ENCODE measurements at places on chromosomes 5 and 9. TPM values are rescaled to one million over a fixed set of nuclear protein-coding genes. Genes with fewer than 3 reads are reported as not detected.

GRCh38 chr5:147688656-147689356 lies 93.7 kb downstream of the JAKMIP2 start:
- no peak for DNase-seq

DNA sequence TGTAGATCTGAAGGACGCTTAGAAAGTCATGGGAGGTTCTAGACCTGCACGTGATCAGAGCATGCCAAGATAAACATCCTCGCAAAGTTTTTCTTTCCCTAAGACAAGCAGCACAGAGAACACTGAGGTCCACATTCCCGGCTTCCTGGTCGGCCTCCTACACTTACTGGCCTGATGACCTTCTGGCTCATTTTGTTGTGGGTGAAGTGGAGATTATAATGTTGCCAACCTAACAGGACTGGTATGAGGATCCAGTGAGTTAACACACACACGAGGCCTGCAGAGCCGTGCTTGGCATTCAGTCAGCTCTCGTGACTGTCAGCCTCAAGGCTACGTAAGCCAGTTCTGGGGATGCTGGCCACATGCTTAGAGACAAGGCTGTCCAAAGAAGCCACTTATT lies 186.0 kb downstream of the TENT4A start:
- DNase-seq = no peak

ACER2 gene
- total RNA-seq = 3.2 TPM

SYK gene
- 4.2 TPM for total RNA-seq

DNA sequence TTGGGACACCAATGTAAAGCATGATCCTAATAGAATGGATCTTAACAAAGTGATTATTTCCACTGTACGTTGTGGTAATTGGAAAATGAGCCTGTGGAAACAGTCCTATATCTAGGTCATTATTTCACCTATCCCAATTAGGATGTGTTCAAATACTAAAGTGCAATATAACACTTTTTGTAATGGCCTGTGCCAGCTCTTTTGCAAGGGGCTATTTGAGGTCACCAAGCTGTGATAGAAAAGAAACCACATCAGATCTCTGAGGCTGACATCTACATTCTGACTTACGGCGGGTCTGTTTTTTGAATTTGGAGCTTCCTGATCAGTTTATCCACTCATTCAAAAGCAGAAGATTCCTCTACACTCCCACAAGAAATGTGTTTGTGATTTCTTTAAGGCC lies 150.0 kb downstream of the TLE1 start:
- DNase-seq = no peak

GABBR2 gene
- 0.38 TPM for total RNA-seq

GRCh38 chr5:59725392-59725767 lies 168.1 kb downstream of the PDE4D start:
- no peak for DNase-seq

DNA sequence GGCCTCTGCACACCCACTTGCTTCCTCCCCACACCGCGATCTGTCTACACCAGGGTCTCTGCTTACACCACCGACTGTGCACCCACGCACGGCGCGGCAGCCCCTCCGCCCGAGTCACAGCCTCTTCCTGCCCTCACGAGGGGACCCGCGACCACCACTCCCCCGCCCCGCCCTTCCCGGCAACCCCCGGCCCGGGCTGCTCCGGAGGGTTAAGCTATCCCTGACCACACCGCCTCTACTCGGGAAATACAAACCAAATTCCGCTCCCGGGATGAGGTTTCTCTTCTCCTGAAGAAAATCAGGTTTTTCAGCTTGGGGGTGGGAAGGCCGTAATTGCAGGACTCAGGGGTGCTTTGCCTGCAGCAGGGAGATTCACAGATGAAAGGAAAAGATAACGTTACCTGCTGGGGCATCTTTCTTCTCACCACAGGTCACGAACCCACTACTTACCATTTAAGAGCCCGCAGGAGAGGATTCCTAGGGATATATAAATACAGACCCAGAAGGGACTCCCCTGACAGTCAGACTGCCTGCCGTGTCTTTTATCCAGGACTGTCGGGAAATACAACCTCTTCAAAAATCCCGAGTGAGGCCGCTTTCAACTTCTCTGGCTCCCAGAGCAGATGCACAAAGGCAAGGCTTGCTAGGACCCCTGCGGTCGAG lies 63.5 kb downstream of the ROR2 start:
- no peak for DNase-seq

CCDC152 gene
- total RNA-seq = 1.4 TPM

GRCh38 chr9:110994771-110995241 lies 43.5 kb downstream of the LPAR1 start:
- no peak for DNase-seq

DNA sequence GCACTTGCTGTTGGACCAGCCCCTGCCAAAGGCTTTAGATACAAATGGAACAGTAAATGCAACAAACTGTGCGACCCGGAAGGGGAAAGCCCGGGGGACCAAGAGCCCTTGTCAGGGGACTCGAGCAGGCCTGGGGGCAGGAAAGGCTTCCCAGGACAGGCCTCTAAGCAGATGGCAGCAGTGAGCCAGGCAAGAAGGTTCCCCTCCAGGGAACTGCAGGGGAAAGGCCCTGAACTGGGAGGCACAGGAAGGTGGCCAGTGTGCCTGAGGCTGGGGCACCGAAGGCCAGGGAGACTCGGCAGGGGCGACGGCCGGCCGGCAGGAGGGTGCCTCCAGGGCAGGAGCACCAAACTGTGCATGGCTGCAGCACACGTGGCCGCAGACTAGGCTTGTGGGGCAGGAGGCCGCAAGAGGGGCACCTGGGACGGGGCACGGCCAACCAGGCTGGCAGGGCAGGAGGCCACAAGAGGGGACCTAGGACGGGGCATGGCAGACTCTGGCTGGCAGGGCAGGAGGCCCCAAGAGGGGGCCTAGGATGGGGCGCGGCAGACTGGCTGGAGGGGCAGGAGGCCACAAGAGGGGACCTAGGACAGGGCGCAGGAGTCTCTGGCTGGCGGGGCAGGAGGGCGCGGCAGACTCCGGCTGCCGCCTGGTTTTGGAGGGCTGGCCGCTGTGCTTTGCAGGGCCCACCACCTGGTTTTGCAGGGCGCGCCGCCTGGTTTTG lies 10.0 kb downstream of the VAV2 start:
- DNase-seq = peak; percentile 54

DNA sequence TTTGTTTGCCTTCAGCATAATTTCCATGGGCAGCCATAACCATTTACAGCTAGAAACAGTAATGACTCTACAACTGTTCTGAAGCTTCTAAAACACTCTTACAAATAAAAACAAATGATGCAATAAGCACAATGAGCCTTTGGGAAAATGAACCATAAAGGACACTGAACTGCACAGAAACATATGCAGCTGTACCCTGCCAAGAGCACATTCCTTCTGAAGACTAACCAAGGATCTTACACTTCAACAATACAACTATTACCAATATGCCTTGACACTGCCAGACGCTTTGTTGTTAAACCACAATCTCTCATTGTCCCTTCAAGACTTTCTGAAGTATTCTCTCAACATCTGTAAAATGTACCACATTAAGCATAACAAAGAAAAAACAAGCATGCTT lies 104.2 kb upstream of the HMHB1 start:
- DNase-seq = no peak

ESM1 gene
- total RNA-seq = 0.19 TPM

DNA sequence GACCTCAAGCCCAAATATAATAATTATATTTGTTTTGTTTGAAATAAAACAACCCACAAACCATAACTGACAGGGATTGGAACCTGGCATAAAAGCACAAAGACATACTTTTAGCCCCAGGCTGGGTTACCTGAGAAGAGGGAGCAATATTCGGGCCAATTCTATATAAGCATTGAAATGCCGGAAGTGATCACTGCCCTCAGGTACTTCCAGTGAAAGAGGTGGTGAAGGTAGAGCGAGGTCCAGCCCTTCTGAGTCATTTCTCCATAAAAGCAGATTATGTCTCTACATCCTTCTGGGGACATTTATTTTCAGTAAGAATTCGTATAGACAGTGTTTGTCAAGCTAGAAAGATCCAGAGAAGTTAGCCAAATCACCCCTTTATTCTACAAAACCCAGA lies 59.6 kb downstream of the GCNT4 start:
- DNase-seq = no peak

DNA sequence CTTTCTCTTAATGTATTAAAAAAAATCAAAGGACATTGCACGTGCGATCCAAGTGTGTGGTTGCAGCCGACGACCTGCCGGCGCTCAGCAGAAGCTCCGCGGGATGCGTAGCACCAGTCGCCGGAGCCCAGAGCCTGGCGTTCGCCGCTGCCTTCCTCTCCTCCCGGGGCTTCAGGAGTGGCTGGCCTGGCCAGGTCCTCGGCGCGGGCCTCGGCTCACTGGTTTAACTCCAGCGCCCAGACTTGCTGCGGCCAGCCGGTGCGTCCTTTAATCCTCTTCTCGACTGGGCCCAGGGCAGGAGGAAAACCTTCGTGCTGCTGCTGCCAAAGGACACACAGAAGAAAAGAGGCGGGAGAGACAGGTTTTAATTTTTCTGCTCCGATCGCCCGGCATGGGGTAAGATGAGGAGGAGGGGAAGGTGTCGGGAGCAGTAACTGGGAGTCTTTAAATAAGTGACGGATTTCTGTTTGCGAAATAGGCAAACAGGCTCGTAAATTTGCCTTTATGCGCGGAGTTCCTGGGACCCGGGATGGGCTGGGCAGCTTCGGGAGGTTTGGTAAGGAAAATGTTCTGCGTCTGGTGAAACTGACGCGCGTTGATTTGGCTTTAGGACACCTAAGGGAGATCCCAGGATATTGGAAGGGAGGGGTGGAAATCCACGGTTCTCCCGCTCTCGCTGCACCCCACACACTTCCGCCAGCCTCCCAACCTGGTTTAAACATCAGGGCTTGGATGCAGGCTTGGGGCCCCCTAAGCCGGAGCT lies 2.3 kb downstream of the HAND1 start:
- no peak for DNase-seq

- DNase-seq = no peak
Observed at GRCh38 chr9:16413509-16414016, 456.9 kb downstream of the BNC2 start.

GRCh38 chr9:76737154-76737902 lies 26.9 kb upstream of the PCA3 start:
- DNase-seq = no peak

PPP2R2B gene
- total RNA-seq = 0.43 TPM

DNA sequence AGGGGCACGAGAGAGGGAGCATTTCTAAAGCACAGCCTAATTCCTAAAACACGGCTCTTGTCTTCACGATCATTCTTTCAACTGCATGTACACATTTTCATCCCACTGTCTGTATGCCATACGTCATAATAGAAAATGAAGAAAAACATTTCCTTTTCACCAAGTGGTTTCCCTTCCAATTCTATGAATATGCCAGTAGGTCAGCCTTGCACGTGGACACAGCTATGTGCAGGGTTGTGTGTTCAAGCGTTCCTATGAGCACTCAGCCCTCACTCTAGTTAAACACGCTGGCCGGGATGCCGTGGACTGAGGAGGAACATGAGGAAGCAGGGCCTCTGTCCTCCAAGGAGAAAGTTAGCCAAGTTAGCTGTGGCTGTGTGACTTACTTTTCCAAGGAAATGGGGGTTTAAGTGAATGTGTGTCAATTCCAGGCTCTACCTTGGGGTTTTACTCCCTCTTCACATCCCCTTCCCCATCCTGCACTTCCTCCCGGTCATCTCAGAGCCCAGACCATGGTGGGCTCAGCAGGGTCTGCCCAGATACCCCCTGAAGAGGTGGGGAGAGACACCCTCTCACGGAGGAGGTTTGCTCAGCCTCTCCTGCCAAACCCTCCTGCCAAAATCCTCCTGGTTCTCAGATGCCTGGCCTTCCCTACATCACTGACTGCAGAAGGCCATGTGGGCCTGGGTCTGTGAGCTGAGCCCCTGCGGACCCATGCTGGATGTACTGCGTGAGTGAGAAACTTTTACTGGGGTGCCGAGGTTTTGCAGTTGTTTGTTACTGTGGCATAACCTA lies 230.6 kb downstream of the FSTL4 start:
- no peak for DNase-seq

GRCh38 chr9:100355561-100355960 lies 2.8 kb upstream of the TEX10 start:
- no peak for DNase-seq

DNA sequence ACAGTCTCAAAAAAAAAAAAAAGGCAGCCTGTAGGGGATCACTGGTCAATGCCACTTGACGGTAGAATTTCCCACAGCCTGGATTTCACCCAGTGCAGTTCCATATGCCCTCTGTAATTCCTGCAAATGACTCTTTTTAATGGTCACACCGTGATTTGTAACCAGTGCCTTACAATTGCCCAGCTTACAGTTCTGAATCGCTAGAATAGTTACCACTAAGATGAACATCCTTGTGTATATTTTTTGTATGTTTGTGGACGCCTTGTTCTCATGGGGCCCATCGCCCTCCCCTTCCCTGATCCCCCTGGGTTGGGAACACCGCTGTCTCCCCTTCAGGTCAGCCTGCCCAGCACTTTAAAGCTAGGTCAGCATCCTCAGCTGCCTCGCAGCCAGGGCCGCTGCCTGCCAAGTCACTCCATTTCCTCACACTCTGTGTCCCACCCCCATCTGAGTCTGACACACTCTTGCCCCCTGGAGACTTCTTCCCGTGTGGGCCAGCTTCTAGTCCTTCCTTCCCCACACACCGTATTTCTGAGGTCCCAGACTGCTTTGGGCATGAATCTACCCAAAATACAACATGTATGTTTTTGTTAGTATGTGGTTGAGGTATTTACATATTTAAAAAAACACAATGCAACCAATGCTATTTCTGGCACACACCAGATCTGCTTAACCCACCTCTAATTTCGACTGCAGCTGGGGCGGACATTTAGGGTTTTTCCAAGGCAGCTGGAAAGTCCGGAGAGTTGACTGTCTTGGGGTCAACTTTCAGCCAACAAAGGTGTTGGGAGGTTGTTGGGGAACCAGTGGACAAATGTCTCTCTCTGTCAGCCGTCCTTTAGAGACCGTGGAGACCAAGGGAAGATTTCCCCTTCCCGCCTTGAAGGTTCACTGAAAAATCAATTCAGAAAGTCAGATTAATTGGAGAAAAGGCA lies 120.5 kb upstream of the NEK6 start:
- no peak for DNase-seq

IRGM gene
- not detected for total RNA-seq

IDNK gene
- total RNA-seq = 3.4 TPM

DNA sequence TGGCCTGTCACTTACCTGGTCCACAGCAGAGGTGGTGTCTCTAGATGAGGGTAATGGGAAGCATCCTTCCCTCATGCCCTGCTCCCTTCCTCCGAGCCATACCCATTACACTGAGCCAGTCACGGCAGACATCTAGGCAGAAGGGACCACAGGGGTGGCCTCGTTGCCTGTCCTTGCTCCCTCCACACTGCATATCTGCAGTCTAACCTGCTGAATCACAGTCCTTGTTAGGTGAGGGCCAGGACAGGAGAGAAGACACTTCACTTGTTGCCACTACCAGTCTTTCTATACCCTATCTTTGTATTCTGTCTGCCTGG lies 18.4 kb upstream of the SPINK4 start:
- no peak for DNase-seq

ZNF883 gene
- total RNA-seq = 4.8 TPM

DNA sequence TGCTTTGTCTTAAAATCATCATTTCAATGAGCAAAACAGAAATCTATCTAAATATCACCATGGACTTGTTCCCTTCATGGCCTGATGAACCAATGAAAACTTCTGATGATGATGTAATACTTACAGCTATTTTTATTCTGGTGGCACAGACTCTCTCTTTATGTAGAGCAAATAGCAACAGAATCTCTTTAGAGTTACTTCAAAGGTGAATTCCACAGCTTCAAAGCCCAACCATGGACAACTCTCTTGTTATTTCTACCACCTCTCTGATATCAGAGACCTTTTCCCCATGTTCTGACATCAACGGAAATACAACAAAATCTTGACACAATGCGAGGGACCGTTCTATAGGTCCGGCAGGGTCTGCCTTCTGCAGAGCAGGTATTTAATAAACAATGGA lies 70.1 kb downstream of the RETREG1 start:
- no peak for DNase-seq

Data from Right ventricle myocardium inferior (tissue), 1 donor.